ENCODE measurements at places on chromosomes 13 and 19.

DNA sequence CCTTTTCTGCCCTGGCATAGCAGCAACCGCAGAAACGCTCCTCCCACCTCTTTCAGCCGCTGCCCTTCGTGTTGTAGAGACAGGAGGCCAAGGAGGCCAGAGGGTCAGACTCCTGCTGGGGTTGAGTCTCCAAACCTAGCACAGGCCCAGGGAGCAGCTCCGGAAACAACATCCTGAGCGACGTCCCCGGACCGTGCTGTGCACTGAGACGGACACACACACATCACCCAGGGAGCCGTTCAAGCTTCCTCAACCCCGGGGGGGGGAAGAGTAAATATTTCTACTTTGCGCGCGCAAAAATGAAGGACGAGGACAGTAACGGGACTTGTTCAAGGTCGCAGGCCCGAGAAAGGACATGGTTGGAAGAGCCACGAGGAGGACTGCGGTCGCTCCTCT, 657 bp downstream of the ZNF550 start:
- no peak for DNase-seq

DNA sequence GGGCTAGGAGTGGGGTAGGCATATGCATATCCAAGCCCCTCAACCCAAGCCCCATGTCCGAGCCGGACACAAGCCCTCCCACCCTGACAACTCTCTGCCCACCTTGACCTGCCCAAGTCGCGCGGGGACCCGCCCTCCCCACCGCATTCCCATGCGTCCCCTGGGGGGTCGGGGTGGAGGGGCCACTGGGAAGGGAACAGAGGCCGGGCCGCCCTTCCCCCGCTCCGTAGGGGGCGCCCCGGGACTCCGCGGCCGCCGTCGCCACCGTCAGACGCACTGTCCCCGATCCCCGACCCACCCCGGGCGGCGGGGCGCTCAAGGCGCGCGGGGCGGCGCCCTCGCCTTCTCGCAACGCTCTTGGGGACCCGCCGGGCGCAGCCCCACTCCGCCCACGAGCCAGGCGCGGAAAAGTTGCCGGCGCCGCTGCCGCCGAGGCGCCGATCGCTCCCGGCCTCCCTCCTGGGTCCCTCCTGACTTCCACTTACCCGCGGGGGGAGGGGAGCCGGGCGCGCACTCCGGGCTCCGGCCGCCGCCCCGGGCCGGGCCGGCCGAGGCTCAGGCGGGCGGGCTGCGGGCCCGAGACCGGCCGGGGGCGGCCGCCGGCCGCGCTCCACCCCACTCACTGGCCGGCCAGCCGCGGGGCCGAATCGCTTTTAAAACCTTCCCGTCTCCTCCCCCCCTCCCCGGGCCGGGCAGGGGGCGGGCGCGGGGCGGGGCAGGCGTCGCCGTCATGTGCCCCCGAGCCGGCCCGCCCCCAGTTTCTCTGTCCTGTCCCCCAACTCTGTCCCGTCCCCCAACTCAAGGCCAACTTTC, 34.4 kb upstream of the NANOS3 start:
- DNase-seq: peak; percentile 60

- DNase-seq: no peak
These were observed 853.8 kb upstream of the MIR17HG start for GRCh38 chr13:90493667-90494066.

DNA sequence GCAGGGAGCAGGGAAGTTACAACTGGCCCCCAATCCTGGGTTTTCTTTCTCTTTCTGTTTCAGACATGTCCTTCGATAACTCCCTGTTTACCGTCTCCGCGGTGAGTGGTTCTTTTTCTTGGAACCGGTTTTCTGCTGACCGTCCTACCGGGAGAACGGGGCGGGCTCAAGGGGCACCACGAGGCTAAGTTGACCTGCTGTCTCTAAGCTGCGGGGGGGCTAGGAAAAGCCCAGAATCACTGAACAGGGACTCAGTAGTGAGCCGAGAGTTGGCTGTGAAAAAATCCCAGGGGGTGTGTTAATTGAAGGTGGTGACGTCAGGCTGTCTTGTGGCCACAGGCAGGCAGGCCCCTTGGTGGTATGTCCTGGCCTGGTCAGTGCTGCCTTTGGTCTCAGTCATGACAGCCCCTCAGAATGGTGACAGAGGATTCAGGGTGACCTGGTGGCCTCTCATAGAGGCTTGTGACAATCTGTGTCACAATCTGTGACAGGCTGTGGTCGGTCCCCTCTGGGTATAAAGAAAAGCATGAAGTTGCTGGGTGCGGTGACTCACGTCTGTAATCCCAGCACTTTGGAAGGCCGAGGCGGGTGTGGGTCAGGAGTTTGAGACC, 8.1 kb upstream of the CARM1 start:
- no peak for DNase-seq

- DNase-seq: no peak
These were observed 193.6 kb downstream of the RAP2A start for GRCh38 chr13:97627566-97627965.

- no peak for DNase-seq
These were observed 352.5 kb downstream of the DNAJC15 start for GRCh38 chr13:43375797-43376465.

DNA sequence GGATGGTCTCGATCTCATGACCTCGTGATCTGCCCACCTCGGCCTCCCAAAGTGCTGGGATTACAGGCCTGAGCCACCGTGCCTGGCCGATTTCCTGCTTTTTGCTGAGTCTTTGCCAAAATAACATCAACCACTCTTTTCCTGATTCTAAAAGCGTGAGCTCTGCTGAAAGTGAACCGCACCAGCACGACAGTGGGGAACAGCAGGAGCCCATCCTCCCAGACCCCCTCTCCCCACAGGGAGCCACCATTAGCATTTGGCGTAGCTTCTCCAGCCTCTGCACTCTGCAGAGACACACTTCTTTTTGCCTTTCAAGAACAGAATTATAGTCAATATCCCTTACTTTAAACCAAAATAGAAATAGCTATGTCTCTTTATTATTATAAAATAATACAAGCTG, 41.3 kb downstream of the MYH14 start:
- no peak for DNase-seq

DNA sequence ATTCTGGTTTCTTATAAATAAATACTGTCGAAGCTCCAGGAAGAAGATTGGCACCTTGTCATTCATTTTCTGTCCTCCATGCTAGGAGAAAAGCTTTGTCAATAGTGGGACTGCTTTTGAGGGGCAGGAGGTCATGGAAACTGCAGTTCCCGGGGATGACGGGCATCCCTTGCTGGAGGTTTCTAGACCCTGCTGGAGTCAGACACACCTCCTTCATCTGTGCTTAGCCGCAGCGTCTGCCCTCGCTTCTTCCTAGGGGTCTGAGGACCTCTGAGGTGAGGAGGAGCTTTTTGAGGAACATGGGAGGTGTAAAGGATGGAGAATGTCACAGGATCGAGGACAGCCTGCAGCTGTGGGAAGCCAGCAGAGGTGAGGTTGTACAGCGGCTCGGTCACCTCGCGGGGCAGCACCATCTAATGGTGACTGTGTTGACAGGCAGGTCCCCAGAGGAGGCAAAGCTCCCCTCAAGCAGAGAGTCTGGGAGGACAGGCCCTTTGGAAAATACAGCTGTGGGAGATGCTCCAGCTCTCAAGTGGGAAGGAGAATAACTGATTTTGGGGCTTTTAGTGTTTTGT, 172.7 kb upstream of the RNF113B start:
- DNase-seq: no peak

- DNase-seq: no peak
These were observed 1.3 kb upstream of the SHANK1 start for GRCh38 chr19:50720921-50721381.
